ENCODE measurements at places on chromosomes 4 and X. TPM values are rescaled to one million over a fixed set of nuclear protein-coding genes. Genes with fewer than 3 reads are reported as not detected.

Gene UCP1
- total RNA-seq, result not detected

Gene PROM1
- not detected for total RNA-seq

Gene BEX1
- 9.3 TPM for total RNA-seq

Gene HEPH
- total RNA-seq, result 6.5 TPM

Gene PGM2
- total RNA-seq, result 33.0 TPM

Gene CXCL1
- 43.3 TPM for total RNA-seq

Gene INTU
- total RNA-seq, result 25.5 TPM

Gene SEL1L3
- 25.0 TPM for total RNA-seq

Gene EGF
- 0.67 TPM for total RNA-seq

Gene NAP1L5
- 4.7 TPM for total RNA-seq

Gene FDCSP
- total RNA-seq, result not detected

Gene CFP
- 0.17 TPM for total RNA-seq

Gene EXOC1L
- not detected for total RNA-seq

Gene SMIM31
- not detected for total RNA-seq

Gene SPATA18
- total RNA-seq, result 21.0 TPM

Gene HSFX4
- total RNA-seq, result not detected

Gene MPC1L
- not detected for total RNA-seq

Gene F9
- not detected for total RNA-seq

Gene GYPE
- total RNA-seq, result not detected

Gene MAGEA2
- not detected for total RNA-seq

Gene HMX1
- total RNA-seq, result not detected

Gene GC
- total RNA-seq, result not detected

Gene DCX
- total RNA-seq, result not detected

Gene SLC9A7
- 32.4 TPM for total RNA-seq

Gene FAM236D
- not detected for total RNA-seq

Gene EFHC2
- 2.2 TPM for total RNA-seq

Gene DAPP1
- 54.8 TPM for total RNA-seq

Gene MAMLD1
- total RNA-seq, result 1.1 TPM

Gene GLRA3
- total RNA-seq, result not detected

Gene LGI2
- not detected for total RNA-seq

Gene ZNF827
- 18.2 TPM for total RNA-seq

All from mammary epithelial cell (primary cell).